ENCODE measurements at places on chromosomes 7 and 10.

DNA sequence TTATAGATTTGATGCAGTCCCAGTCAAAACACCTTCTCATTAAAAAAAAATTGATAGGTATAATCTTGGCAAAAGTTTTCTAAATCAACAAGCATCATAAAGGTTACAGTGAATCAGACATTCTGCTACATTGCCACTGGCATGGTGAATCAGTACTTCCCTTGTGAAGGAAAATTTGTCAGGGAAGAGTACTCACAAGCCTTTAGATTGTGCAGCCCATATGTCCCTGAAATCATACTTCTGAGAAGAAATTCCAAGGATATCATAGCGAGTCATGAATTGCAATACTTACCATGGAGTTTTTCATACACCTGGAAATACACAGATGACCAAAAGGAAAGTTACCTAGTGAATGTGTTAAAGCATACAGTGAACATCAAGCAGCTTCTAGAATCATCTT lies 17.2 kb downstream of the VSTM2A start:
- no peak overlapping the region for H3K27ac ChIP-seq
- peaks cover 34% of the 10 kb centered on the region for H3K27me3 ChIP-seq
- H3K4me1 ChIP-seq = peaks cover 7% of the 10 kb centered on the region
- no peaks in the 10 kb centered on the region for H3K36me3 ChIP-seq

- H3K27me3 ChIP-seq = no peaks in the 10 kb centered on the region
- peak; percentile 70 for DNase-seq
- no peaks in the 10 kb centered on the region for H3K36me3 ChIP-seq
- no peak overlapping the region for H3K4me3 ChIP-seq
- H3K27ac ChIP-seq = no peak overlapping the region
These were observed 79.3 kb upstream of the NANOS1 start for GRCh38 chr10:118950190-118950680.

GRCh38 chr7:3955026-3955425 lies 654.0 kb downstream of the SDK1 start:
- H3K4me3 ChIP-seq = no peak overlapping the region
- peaks cover 12% of the 10 kb centered on the region for H3K4me1 ChIP-seq
- H3K27ac ChIP-seq = no peak overlapping the region
- DNase-seq = no peak

GRCh38 chr10:126781450-126782216 lies 111.1 kb upstream of the C10orf90 start:
- H3K4me1 ChIP-seq = no peaks in the 10 kb centered on the region
- H3K36me3 ChIP-seq = no peaks in the 10 kb centered on the region
- H3K27ac ChIP-seq = no peak overlapping the region
- no peak overlapping the region for H3K4me3 ChIP-seq
- no peak for DNase-seq

GRCh38 chr10:131310551-131311401 lies 745 bp downstream of the TCERG1L start:
- H3K27ac ChIP-seq = no peak overlapping the region
- H3K4me3 ChIP-seq = no peak overlapping the region
- H3K4me1 ChIP-seq = no peaks in the 10 kb centered on the region
- DNase-seq = no peak

DNA sequence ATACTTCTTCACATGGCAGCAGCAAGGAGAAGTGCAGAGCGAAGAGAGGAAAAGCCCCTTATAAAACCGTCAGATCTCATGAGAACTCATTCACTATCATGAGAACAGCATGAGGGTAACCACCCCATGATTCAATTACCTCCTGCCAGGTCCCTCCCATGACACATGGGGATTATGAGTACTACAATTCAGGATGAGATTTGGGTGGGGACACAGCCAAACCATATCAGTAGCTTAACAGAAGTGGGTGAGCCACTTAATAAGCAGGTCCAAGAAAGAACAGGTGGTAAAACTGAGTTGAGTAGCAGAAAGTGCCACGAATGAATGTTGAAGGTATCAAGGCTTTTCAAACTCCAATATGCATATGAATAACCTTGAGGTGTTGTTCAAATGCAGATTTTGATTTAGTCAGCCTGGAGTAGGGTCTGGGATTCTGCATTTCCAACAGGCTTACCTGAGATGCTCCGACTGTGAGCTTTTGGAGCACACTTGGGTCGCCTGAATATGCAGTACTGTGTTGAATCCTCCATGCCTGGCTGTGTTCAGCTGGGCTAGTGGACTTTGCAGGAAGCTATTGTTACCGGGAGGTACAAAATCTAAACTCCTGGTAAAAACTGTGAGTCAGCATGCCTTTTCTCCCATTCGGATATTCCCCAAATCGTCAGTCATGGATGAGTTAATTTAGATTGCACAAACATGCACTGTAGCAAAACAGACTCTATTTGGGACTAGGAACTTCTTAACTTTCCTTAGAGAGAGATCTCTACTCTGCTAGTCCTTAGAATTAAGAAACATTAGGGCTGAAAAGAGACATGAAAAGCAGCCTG lies 69.0 kb upstream of the PRKCQ start:
- DNase-seq = no peak
- H3K27ac ChIP-seq = no peak overlapping the region
- no peaks in the 10 kb centered on the region for H3K4me1 ChIP-seq
- peaks cover 28% of the 10 kb centered on the region for H3K27me3 ChIP-seq

DNA sequence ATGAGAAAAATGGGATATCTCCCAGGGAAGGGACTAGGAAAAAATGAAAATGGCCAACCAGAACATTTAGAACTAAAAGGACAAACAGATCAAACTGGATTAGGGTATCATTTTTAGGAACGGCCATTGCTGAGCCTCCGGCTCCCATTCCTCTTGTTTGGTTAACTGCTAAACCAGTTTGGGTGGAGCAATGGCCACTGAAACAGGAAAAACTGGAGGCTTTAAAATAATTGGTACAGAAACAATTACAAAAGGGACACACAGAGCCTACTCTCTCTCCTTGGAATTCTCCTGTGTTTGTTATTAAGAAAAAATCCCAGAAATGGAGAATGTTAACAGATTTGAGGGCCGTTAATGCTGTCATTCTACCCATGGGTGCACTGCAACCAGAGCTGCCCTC lies 4.7 kb upstream of the CHST3 start:
- H3K4me1 ChIP-seq = peaks cover 10% of the 10 kb centered on the region
- no peak overlapping the region for H3K27ac ChIP-seq
- no peaks in the 10 kb centered on the region for H3K27me3 ChIP-seq
- no peaks in the 10 kb centered on the region for H3K36me3 ChIP-seq
- H3K4me3 ChIP-seq = no peak overlapping the region

DNA sequence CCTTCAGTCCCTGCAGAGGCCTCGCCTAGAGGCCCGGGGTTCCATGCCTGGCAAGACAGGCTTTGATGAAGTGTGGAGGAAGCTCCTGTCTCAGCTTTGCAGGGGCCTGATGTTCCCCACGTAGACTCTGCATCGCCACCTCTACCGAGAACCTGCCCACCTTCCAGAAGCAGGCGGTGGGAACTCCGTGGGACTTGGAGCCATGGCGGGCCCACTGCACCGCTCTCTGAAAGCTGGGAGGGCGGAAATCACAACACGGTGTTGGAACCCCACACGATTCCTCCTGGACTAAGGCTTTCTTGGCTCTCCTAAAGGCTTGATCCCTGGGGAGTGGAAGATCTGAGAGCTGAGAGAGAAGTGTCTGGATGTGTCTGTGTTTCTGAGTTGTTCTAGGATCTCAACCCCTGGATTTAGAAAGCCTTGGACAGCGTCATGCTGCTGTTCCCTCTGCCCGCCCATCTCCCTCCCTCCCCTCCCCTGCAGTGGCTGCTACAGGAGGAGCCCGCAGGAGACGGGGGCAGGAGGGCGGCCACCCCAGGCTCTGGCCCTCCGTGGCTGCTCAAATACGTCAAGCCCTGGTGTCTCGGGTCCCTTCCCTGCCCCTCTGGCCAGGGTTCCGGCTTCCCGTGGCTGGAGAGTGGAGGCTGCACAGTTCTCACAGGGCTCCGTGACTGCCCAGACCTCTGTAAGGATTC lies 79.7 kb downstream of the VIPR2 start:
- DNase-seq = no peak
- H3K4me1 ChIP-seq = no peaks in the 10 kb centered on the region
- H3K4me3 ChIP-seq = no peak overlapping the region
- no peaks in the 10 kb centered on the region for H3K27me3 ChIP-seq
- no peak overlapping the region for H3K27ac ChIP-seq

GRCh38 chr10:91513598-91514424 lies 103.7 kb downstream of the HECTD2 start:
- no peaks in the 10 kb centered on the region for H3K27me3 ChIP-seq
- H3K4me1 ChIP-seq = peaks cover 10% of the 10 kb centered on the region
- no peak for DNase-seq
- no peak overlapping the region for H3K27ac ChIP-seq
- H3K4me3 ChIP-seq = no peak overlapping the region
- peaks cover 5% of the 10 kb centered on the region for H3K36me3 ChIP-seq

DNA sequence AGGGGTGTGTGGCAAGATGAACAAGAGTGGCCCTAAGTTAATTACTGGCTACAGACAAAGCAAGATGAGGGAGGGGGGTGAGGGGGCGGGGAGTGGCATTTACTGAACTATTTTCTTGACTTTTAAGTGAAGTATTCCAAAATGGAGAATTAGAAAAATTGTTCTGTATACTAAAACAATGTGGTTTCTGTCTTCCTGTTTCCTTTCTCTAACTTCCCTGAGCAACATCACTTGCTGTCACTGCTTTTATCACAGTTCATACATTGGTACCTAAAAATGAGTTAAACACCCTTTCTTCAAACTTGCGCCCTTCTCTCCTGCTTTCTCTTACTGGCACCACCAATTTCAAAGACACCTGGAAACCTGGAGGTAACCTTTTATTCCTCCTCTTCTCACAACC lies 21.6 kb downstream of the PDZD8 start:
- no peak overlapping the region for H3K27ac ChIP-seq
- peaks cover 22% of the 10 kb centered on the region for H3K4me1 ChIP-seq
- no peak overlapping the region for H3K4me3 ChIP-seq
- no peaks in the 10 kb centered on the region for H3K27me3 ChIP-seq
- no peak for DNase-seq

GRCh38 chr7:149718730-149719049 lies 54.7 kb downstream of the ZNF467 start:
- no peak overlapping the region for H3K4me3 ChIP-seq
- no peak for DNase-seq
- peaks cover 11% of the 10 kb centered on the region for H3K36me3 ChIP-seq
- no peaks in the 10 kb centered on the region for H3K27me3 ChIP-seq

- peak overlapping the region; percentile 19 for H3K27ac ChIP-seq
- DNase-seq = no peak
- peaks cover 7% of the 10 kb centered on the region for H3K4me1 ChIP-seq
- H3K36me3 ChIP-seq = no peaks in the 10 kb centered on the region
These were observed 493.4 kb upstream of the FOXK1 start for GRCh38 chr7:4188651-4189050.

- H3K4me1 ChIP-seq = peaks cover 5% of the 10 kb centered on the region
- peak overlapping the region; percentile 87 for H3K4me3 ChIP-seq
- H3K36me3 ChIP-seq = peaks cover 6% of the 10 kb centered on the region
- H3K27ac ChIP-seq = no peak overlapping the region
- H3K27me3 ChIP-seq = no peaks in the 10 kb centered on the region
These were observed 684 bp upstream of the ATXN7L1 start for GRCh38 chr7:105876964-105877601.

DNA sequence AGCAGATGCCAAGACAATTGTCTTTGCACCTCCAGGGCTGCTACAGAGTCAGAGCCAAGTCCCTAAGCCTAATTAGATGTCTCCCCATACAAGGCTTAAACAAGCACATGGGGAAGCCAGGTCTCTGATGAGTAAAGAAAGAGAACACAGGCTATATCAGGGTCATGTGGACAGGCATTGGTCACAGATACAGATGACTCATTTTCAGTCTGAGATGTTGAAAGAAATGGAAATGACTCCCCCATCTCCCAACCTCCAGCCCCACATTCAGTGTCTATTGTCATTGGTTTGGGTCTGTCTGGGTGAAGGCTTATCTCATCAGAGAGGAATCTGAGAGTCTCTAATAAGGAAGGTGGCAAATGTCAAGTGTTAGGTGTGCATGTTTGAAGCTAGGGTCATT lies 290.1 kb upstream of the KIAA1217 start:
- peak; percentile 25 for DNase-seq
- H3K4me1 ChIP-seq = no peaks in the 10 kb centered on the region
- H3K4me3 ChIP-seq = no peak overlapping the region
- H3K36me3 ChIP-seq = no peaks in the 10 kb centered on the region
- no peak overlapping the region for H3K27ac ChIP-seq
- peaks cover 51% of the 10 kb centered on the region for H3K27me3 ChIP-seq

DNA sequence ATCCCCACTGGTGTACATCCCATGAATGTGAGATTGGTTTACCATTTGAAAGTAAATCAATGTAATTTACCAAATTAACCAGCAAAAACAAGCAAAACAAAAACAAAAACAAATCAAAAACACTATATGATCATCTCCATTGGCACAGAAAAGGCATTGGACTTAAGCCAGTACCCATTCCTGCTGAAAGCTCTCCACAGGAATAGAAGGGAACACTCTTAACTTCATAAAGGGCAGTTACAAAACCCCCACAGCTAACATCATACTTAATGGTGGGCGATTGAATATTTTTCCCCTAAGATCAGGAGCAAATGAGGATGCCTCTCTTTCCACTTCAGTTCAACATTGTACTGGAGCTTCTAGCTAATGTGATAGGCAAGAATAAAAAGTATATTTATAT lies 34.1 kb downstream of the PRKG1 start:
- no peak overlapping the region for H3K4me3 ChIP-seq
- H3K4me1 ChIP-seq = peaks cover 23% of the 10 kb centered on the region
- no peak for DNase-seq
- H3K36me3 ChIP-seq = no peaks in the 10 kb centered on the region
- H3K27me3 ChIP-seq = no peaks in the 10 kb centered on the region

- no peaks in the 10 kb centered on the region for H3K27me3 ChIP-seq
- no peaks in the 10 kb centered on the region for H3K36me3 ChIP-seq
- peaks cover 32% of the 10 kb centered on the region for H3K4me1 ChIP-seq
- H3K27ac ChIP-seq = no peak overlapping the region
These were observed 139.5 kb upstream of the PRKCQ start for GRCh38 chr10:6719561-6719960.

GRCh38 chr10:98748298-98748697 lies 301.6 kb upstream of the HPS1 start:
- H3K36me3 ChIP-seq = no peaks in the 10 kb centered on the region
- peak; percentile 62 for DNase-seq
- H3K27me3 ChIP-seq = no peaks in the 10 kb centered on the region
- H3K4me3 ChIP-seq = no peak overlapping the region
- H3K4me1 ChIP-seq = no peaks in the 10 kb centered on the region
- no peak overlapping the region for H3K27ac ChIP-seq

GRCh38 chr10:88343761-88344484 lies 239.2 kb downstream of the RNLS start:
- no peaks in the 10 kb centered on the region for H3K36me3 ChIP-seq
- peaks cover 6% of the 10 kb centered on the region for H3K4me1 ChIP-seq
- no peak overlapping the region for H3K4me3 ChIP-seq
- H3K27ac ChIP-seq = no peak overlapping the region
- no peak for DNase-seq

GRCh38 chr7:29077854-29078253 lies 68.5 kb downstream of the CPVL start:
- H3K4me3 ChIP-seq = no peak overlapping the region
- no peaks in the 10 kb centered on the region for H3K27me3 ChIP-seq
- no peaks in the 10 kb centered on the region for H3K4me1 ChIP-seq
- no peak overlapping the region for H3K27ac ChIP-seq
- no peak for DNase-seq

Measured in MCF 10A (cell line).